Activated naive CD8-positive, alpha-beta T cell treated with anti-CD3 and anti-CD28 coated beads, Interleukin-2, amount 50 U/mL, for 24 hours (primary cell): ENCODE measurements at places on chromosomes 2 and 18.
A peak's percentile ranks its signal among the peaks of the same experiment; 100 is the strongest.

GRCh38 chr2:147450661-147451510, 393.9 kb upstream of the ACVR2A start:
- DNase-seq = no peak

GRCh38 chr2:187877391-187877790, 323.2 kb upstream of the TFPI start:
- no peak for DNase-seq

- no peak for DNase-seq
Measured at GRCh38 chr2:149357058-149357457, 26.7 kb downstream of the LYPD6 start.

DNA sequence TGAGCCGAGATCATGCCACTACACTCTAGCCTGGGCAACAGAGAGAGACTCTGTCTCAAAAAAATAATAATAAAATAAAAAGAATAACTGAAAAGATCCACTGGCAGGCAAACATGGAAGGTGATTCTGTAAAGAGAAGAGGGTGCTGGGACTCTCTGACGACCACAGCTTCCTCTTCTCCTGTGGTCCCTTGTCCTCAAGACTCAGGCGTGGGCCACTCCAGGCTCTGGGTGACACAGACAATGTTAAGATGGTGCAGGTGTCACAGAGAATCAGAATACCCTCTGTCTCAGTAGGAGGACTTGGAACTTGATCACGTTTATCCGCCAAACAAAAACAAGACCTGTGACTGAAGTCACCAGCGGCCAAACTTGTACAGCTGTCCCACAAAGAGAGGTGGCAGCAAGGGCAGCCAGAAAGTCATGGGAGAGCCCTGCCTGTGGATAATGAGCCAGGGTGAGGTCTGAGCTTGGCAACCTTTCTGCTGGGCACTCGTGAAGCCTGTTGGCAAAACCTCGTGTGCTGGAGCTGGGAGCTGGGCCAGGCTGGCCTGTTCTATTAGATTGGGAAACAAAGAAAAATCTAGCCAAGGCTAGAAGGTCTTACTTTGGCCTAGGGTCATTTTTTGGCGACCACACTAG, 76.4 kb upstream of the ITGA6 start:
- DNase-seq = no peak

GRCh38 chr2:197707316-197708213, 2.4 kb downstream of the MARS2 start:
- no peak for DNase-seq

DNA sequence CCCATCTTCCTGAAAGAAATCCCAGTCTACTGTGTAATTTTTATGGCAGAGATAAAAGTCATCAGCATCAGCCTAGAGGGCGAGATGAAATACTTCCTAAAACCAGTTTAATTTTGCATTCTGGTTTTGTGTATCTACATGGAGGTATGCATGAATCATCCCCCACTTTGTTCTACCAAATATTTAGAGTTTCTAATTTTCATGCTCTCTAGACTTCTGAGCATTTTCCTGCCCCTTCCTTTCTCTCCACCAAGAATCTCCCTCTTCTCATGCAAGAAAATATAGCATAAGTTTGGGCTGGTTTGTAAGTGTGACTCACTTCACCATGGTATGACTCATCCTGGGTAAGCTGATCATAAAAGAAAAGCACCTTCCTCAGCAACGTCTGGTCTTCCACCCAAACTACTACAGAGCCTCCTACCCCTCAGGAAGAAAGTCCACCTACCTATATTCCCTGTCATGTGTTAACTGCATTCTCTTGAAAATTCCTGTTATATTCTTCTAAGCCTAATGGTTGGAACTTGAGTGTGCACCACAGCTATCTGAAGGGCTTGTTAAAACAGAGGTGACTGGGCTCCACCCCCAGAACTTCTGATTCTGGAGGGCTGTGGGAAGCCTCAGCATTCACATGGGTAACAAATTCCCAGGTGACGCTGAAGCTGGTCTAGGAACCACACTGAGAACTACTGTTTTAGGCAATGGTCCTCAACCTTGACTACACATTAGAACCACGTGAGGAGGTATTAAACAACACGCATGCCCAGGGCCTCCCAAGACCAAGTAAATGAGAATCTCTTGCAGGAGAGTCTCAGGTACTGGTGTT, 37.4 kb upstream of the RAPGEF4 start:
- peak; percentile 8 for DNase-seq

- no peak for DNase-seq
Measured at GRCh38 chr2:32756074-32756727, 128.4 kb downstream of the TTC27 start.

DNA sequence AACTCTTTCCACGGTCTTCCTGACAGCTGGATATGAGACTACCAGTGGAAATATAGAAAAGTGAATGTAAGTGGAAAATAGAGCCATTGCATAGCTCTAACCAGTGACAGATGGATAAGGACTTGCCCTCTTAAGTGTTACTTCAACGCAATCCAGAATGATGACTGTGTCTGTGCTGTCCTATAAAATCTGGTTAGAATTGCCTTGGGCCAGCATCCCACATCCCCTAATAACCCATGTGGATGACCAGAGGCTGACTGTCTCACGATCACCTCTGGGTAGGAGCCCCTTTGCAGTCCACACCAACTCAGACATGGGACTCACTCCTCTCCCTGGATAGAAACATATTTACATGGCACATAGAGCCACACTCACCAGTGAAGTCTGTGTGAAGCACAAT, 186.6 kb downstream of the C1D start:
- no peak for DNase-seq

- no peak for DNase-seq
Measured at GRCh38 chr2:216299588-216299987, 72.7 kb downstream of the MARCHF4 start.

GRCh38 chr2:183416753-183417152, 292.5 kb downstream of the NUP35 start:
- DNase-seq = no peak

GRCh38 chr2:98317214-98317613, 29.0 kb upstream of the CNGA3 start:
- no peak for DNase-seq

DNA sequence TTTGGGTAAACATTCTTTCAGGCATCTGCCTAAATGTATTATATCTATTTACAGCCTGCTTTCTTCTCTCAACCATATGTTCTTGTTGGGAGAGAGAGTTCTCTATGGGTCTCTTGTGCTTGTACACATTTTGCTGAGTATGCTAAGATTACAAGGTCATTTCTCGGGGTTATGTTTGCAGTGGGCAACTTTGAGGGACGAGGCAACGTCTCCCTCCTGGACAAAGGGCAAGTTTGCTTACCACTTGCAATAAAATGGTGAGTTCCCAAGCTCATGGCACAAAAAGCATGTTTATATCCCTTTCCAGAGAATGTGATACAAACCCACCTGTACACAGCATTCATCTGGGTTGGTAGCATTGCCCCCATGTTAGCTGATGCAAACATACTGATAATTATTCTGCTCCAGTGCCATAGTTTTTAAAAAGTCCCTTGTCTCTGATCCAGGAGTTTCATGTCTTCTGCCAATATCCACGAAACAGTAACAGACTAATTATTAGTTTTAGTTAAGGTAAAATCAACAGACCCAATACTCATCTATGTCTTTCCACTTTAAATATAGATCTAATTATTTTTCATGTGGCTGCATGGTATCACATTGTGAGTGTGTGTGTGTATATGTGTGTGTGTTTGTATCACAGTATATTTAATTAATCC, 84.2 kb upstream of the MAPK4 start:
- DNase-seq = no peak

DNA sequence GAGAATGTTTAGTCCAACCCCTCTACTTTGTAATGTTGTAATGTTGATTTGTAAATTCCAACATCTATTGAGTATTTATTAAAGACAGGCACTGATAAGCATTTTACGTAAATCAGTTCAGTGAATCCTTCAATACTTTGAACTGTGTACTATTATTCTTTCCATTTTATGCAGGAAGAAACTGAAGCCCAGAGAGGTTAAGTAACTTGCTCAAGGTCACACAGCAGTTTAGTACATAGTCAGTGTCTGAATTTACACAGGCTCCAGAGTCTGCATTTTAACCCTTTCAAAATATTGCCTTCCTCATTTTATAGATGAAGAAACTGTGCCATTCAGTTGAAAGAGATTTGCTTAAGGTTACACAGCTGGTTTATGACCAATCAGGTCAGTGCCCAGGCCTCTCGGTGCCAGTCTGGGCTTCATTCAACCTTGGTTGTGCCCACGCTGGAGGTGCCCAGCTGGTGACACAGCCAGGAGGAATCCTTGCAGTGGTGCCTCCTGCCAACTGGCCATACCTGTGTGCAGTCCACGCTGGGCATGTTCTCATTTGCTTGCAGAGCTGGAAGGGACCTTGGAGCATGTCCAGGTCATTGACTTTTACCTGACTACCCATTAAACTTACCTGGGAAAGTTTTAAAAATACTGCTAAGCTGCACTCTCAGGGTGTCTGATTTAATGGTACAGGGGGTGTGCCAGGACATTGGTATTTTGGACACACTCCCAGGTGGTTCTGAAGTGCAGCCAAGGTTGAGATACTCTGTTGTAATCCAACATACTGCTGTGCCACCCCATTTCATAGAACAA, 74.3 kb upstream of the CYRIA start:
- no peak for DNase-seq

DNA sequence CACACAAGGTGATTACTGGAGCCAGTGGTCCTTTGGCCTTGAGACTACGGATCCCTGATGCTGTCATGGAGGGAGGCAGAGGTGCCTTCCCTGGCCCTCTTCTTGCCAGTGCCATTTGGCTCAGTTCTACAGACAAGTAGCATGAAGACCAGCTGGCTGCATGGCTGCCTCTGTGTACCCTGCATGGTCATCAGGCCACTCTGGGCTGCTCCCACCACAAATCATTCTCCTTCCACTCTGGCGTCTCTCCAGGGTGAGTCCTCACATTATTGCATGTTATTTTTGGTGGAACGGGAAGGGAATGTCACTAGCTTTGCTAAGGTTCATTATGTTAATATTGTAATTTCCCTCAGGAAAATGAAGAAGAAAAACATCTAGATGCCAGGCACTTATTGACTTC, 229.8 kb downstream of the VAPA start:
- DNase-seq = no peak

DNA sequence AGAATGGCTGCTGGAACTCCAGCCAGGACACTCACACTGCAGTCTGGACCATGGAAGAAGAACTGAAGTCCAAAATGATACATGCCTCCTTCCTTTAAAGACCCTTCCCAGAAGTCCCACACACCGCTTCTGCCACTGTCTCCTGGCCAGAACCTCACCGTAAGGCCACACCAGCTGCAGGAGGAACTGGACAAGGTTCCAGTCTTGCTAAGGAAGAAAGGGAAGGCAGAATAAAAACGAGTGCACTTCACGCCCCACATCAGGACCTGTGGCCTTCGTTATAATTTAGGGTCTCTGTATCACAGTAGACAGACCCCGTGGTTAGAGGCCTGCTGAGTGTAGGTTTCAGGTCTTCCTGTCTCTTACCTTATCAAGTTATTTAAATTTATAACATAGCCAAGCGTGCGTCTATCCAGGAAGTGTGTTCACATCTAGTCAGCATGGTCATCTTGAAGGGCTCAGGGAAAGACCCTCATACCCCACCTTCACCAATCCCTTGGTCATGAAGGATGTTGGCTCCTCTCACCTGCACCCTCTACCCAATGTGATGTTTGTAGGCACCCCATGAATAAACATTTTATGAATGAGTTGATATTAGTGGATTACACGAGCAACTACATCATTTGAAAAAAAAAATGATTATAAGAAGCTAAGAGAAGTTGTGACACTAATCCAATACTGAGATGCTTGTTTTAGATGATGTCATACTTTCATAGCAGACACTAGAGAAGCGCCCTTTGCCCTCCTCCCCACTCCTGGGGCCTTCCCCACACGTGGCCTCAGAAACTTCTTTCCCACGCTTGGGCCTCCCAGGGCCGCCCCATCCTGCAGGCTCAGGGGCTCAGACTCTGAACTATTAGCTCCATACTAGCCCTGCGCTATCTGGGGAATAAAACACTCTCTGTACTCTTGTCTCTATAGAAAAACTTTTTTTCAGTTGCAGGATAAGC, 157.6 kb downstream of the FAM210A start:
- DNase-seq = peak; percentile 66

DNA sequence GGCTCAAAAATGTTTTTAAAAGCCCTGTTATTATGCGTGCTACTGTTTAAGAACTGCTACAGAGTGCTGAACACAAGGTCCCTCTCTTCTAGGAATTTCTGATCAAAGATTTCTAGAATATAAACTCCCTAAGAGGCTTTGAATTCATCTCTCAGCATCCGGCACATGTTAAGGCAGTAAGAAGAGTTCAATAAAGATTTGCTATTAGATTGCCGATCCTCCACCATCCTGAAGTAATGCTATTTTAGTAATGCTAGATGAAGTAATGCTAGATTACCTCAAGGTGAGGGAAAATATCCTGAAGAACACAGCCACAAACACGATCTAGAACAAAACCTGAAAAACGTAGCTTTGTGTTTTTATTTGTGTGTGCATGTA, 949 bp upstream of the MYL12B start:
- no peak for DNase-seq

- no peak for DNase-seq
Measured at GRCh38 chr18:2409906-2410305, 161.4 kb downstream of the METTL4 start.

GRCh38 chr2:151841047-151841424, 12.8 kb upstream of the ARL5A start:
- no peak for DNase-seq

- no peak for DNase-seq
Measured at GRCh38 chr2:61179701-61180639, 18.0 kb downstream of the C2orf74 start.

DNA sequence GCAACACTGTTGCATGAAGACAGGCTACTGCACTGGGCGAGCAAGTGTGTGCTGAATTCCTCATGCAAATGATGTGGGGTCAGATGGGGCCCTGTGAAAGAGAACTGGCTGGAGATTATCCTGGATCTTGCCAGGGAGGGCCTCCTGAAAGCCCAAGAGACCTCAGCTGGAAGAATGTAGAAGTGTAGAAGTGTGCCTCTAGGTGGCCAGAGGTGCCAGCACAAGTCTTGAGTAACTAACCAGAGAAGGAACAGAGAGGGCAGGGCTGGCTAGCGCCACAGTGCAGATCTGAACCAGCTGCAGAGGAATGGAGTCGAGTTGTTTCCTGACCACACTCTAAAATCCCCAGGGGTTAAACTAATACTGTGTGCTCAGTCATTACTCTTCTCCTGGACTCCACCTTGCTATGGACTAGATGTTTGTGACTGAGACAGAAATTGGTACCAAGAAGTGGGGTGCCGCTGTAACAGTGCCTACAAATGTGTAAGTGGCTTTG, 399.3 kb downstream of the LRATD1 start:
- no peak for DNase-seq

GRCh38 chr2:39469807-39470206, 32.7 kb upstream of the MAP4K3 start:
- DNase-seq = no peak
